ENCODE measurements at places on chromosomes 2 and 18.
A peak's percentile ranks its signal among the peaks of the same experiment; 100 is the strongest.

GRCh38 chr2:61536180-61536571 is 2.0 kb downstream of the XPO1 start:
- no peak for DNase-seq

DNA sequence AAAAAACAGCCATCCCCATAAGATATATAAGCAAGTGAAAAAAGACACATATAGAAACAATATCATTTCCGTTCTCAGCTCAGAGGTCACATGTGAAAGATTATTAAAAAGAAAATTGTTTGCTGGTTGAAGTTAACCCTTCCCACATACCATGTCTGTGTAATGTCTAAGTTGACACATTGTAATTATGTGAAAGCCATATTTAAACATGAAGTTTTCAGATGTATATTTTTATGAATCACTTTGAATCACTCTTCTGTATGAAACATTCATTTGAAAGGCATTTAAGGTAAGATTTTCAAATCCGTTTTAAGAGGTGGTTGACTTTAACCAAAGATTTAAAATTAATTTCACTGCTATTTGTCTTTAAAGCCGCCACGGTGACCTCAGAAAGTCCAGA is 441.9 kb downstream of the RND3 start:
- no peak for DNase-seq

- no peak for DNase-seq
Measured at GRCh38 chr2:144242311-144242710, 277.6 kb downstream of the ZEB2 start.

DNA sequence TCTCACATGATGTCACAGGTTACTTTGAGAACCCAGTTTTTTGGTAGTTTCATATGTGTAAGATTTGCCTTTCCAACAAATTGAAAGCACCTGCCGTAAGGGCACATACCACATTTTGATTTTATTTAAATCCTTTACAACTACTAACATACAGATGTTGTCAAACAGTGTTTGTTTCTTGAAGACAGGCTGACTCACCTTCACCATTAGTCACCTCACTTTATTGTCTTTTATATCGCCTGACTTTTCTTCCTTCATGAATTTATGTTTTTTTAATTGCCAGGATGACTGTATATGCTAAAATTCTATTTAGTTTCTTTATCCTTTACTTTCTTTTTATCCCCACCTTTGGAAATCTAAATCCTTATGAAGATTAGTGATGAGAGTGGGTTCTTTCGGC is 886.7 kb downstream of the SUCLG1 start:
- no peak for DNase-seq

DNA sequence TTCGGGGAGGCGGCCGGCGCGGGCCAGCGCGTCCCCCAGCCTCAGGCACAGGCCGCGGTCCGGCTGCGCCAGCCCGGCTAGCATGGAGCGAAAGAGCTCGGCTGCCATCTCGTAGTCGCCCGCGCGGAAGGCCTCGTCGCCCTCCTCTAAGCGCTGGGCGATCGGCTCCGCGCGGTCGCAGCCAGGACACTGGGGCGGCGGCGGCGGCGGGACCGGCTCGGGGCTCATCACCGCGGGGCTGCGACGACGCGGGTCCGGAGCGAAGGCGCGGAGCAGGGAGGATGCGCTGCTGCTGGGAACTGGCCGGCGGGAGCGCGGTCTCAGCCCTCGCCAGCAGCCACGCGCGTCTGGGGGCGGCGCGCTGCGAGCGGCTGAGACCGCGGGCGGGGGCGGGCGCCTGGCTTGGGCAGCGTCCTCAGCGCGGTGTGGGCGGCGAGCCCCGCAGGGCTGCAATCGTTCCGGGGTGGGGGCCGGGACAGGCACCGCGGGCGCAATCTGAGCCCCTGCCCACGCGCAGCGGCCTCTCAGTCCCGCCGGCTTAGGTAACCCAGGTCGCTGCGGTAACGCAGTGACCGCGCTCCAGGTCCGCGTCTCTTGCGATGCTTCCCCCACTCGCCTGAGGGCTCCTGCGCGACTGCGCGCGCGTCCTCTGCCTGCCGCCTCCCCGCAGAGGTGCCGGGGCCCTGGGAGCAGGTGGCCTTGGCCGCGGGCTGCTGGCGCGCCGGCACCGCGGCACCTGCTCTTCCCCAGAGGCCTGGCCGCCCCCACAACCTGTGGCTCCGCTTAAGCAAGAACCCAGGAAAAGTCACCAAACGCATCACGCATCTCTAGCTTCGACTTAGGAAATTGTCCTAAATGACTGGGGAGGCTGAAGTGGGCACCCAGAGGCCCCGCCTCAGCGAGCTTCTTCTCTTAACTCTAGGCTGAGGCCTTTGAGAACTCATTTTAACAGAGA is at the start of gene LONRF2:
Gene LONRF2, minus strand, starts transcription at position 636 of the 955 bp plus-strand sequence. Its CDS starts 408 bp downstream, at position 228.
- DNase-seq: peak; percentile 25

- no peak for DNase-seq
Measured at GRCh38 chr18:53944721-53945120, 279.7 kb downstream of the MBD2 start.

GRCh38 chr2:74010087-74010541 is 25.4 kb downstream of the TET3 start:
- no peak for DNase-seq

DNA sequence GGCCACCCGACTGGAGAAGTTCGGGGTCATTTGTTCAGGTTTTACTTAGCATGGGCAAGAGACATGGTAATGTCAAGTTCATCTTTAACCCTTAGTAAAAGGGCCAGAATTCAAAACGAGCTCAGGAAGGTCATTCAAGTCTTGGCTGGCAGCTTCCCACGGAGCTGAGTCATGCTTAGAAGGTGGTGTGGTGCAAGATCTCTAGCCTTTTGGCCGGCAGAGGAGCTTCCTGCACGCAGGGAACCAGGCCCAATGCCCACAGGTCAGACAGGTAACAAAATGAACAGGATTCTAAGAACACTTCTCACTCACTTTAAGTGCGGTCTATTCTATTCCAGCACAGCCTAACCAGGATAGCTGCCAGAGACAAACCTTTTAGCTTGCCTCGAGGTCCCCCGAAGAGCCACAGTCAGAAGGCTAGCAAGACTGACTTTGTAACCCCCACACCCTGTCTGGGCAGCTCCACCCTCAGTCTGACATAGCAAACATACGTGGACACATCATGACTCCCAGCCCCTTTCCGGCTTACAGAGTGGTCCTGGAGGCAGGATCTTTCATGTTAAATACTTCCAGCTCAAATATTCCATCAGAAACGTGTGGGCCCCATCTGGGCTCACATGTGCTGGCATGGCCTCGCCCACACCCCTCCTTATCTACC is 292.7 kb downstream of the BCL11A start:
- DNase-seq: no peak

GRCh38 chr18:72542342-72542741 is 1.8 kb downstream of the CBLN2 start:
- DNase-seq: no peak

- no peak for DNase-seq
Measured at GRCh38 chr2:58283931-58284330, 42.8 kb upstream of the FANCL start.

DNA sequence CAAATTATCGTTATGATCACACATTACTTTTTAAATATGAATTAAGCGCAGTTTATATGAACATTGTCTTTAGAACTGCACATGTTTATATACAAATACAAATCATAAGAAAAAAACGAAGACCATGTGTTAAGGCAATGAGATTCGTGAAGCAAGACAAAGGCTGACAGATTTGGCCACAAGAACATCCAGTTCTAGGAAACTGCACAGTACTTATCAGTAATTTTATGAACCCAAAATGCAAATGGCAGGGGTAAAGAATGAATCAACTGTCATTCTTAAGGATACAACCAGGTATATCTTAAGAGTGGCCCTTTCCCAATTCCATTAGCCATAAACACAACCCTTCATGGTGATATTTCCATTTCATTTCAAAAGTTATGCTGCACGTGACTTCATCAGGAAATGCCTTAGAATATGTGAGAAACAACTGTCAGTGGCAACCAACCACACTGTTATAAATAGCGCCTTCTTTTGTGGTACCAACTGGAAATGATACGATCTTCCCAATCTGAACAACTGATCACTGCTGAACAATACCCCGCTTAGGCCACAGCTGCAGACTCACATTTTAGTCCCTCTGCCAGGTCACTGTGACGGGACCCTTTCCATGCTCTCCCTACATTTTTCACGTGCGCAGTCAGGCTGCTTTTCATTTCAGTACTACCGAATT is 144.9 kb downstream of the L3MBTL4 start:
- no peak for DNase-seq

GRCh38 chr18:32335228-32335627 is 135.5 kb downstream of the GAREM1 start:
- DNase-seq: no peak

GRCh38 chr2:113114224-113114945 is 13.0 kb upstream of the IL1RN start:
- no peak for DNase-seq

GRCh38 chr2:14690926-14691325 is 58.4 kb downstream of the LRATD1 start:
- DNase-seq: no peak

- no peak for DNase-seq
Measured at GRCh38 chr2:18741895-18742732, 152.7 kb upstream of the NT5C1B start.

Measured in stimulated activated CD4-positive, alpha-beta T cell treated with anti-CD3 and anti-CD28 coated beads, Interleukin-2, amount 100 ng/mL, for 24 hours (primary cell).